ENCODE measurements at places on chromosomes 6 and 20. TPM values are rescaled to one million over a fixed set of nuclear protein-coding genes. Genes with fewer than 3 reads are reported as not detected.

HUS1B gene
- not detected for total RNA-seq

- DNase-seq: no peak
Observed at GRCh38 chr20:18191306-18191705, 53.6 kb downstream of the KAT14 start.

DNA sequence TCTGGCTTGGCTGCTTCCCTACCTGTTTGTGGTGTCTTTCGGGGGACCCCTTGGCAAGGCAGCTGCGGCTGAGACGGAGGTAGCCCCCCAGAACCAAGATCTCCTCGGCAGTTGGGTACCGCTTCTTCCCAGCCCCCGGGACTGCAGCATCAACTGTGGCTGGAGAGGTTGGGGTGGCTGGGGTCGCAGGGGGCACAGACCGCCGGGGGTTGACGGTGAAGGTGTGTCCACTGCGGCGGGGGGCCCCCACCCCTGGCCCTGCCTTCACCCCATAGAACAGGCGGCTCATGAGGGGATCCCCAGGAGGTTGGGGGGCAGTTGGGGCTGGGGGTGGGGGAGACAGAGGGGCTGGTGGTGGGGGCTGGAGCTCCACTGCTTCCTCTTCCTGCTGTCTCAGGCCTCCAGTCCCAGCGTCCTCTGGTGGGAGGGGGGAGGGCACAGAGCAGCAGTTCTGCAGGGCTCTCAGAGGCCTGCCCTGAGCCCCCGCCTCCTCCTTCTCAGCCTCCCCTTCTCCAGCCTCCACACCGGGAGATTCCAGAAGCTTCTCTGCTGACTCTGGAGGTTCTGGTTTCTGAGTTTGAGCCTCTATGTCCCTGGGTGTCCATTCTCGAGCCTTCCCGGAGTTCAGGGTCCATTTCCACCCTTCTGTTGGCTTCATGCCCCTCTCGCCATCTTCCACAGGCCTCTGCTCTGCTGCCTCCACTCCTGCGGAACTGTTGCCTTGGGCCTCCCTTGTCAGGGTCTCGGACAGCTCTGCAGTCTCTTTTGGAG, 1.9 kb downstream of the PPP1R18 start:
- DNase-seq: peak; percentile 61

DNA sequence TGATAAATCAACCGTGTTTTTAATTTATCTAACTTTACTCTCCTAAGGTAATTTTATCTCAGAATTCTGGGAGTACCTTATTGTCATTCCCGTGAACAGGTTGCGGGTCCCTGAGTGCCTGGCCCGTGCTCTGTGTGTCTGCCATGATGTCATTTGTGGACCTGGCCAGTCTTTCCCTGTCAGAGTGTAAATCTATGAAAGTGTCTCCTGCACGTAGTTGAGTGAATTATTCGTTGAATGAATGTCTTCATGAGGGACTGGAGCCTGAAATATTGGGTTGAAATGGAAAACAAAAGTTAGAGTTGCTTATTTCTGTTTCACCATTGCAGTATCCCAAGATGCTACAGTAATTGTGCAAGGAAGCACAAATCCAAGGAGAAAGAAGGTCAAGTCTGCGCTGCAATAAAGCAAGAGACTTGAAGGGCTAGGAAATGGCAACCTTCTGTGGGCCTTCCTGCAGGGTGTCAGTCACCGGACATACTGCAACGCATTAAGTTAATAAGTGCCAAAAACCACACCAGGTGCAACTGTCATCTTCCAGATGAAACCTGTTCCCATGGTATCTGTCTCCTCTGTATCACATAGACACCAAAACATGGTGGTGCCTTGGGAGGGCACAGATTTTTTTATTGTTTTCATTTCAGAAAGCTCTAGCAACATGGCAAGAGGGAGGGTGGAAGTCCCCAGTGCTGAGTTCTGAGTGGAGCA, 135.5 kb downstream of the ZDHHC14 start:
- no peak for DNase-seq

DNA sequence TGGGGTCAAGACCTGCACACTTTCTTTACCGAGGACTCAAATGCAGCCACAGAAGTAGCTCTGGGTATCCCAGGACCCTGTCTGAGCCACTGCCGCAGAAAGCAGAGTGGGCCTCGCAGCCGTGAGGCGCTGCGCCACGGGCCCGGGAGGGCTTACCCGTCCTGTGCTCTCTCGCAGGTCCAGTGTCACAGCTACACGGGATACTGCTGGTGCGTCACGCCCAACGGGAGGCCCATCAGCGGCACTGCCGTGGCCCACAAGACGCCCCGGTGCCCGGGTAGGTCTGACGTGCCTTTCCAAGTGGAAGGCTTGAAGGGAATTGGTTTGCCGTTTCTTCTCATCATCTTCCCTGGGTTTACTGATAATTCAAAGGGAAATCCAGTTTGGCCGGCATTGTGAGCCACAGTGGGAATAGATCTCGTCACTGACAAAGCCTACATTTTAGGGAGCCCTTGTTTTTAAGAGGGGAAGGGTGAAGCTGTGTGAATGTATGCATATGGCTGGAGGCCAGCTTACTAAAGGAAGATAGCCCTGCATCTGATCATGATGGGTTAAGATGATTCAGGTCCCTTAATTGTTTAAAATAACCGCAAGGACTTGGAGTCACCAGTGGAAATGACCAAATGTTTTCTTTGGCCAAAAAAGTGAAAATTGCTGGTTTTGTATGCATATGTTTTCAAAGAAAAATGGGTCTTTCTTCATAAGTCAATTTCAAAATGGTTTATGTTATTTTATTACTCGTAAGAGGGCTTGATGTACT, 86.6 kb downstream of the SMOC2 start:
- DNase-seq: no peak

- no peak for DNase-seq
Observed at GRCh38 chr6:74479960-74480359, 725.9 kb downstream of the COL12A1 start.

GRCh38 chr20:52945268-52945667, 26.9 kb upstream of the TSHZ2 start:
- DNase-seq: no peak

DNA sequence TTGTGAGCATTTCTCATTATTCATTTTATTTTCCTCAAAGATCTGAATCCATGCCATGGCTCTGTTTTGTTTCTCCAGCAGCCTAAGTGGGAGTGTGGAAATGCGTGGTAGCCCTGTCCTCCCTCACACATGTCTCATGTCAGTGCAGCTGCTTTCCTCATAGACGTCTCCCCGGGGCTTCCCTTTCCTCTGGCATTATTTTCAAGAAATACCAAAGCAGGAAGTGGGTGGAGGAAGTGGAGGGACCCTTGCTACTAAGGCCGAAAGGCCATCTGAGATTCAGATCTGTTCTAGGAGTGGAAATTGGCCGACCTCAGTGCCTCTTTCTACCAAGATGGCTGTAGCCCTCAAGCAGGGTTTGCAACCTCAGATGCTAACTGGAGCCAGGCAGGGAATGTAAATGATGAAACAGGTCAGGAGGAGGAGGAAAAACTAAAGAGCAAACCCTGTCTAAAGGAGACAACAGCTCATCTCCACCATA, 420.9 kb upstream of the PLCB4 start:
- DNase-seq: peak; percentile 35

ALDH8A1 gene
- total RNA-seq: 0.08 TPM

- DNase-seq: no peak
Observed at GRCh38 chr6:79373880-79374279, 139.4 kb upstream of the HMGN3 start.

- peak; percentile 78 for DNase-seq
Observed at GRCh38 chr20:45293041-45294002, 13.3 kb upstream of the RBPJL start.

NOP56 gene
- 47.3 TPM for total RNA-seq

F13A1 gene
- total RNA-seq: 93.1 TPM

POLH gene
- total RNA-seq: 7.9 TPM

DNA sequence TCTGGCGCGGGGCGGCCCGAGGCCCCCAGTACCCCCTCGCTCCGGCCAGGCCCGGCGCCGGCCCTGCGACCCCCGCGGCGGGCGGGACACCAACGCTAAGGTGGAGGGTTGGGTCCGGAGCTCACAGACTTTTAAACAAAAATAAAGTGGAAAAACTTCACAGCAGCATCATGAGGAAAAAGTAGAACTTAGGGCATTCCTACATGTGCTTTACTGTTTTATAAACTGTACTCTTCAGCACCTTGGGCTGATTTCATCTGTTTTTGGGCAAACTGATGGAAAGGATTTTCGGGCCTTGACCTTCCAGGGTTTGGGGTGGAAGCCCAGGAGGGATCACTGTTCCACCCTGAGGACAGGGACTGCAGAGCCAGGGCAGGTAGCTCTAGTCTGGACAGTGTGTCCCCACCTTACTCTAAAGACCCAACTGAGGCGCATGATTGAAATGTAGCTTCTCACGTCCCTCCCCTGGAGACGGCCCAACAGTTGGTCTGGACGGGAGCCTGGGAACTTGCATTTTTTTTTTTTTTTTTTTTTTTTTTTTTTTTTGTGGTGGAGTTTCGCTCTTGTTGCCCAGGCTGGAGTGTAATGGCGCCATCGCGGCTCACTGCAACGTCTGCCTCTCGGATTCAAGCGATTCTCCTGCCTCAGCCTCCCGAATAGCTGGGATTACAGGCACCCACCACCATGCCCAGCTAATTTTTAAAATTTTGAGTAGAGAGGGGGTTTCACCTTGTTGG, 740 bp downstream of the NELFCD start:
- DNase-seq: no peak

DNA sequence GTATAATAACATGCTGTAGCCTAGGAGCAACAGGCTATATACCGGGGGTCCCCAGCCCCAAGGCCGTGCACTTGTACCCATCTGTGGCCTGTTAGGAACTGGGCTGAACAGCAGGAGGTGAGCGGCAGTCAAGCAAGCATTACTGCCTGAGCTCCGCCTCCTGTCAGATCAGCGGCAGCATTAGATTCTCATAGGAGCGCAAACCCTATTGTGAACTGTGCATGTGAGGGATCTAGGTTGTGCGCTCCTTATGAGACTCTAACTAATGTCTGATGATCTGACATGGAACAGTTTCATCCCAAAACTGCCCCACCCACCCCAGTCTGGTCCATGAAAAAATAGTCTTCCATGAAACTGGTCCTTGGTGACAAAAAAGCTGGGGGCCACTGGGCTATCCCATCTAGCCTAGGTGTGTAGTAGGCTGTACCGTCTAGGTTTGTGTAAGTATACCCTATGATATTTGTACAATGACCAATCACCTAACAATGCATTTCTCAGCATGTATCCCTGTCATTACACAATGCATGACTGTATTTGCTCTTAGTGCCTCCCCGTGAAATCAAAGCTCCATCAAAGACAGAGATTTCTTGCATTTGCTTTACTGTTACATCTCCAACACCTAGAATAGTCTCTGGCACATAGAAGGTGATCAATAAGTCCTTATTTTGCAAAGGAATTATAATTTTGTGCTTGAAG, 30.8 kb downstream of the NHSL1 start:
- no peak for DNase-seq

GRCh38 chr20:36497856-36498255, 43.5 kb upstream of the MYL9 start:
- DNase-seq: peak; percentile 36

DNA sequence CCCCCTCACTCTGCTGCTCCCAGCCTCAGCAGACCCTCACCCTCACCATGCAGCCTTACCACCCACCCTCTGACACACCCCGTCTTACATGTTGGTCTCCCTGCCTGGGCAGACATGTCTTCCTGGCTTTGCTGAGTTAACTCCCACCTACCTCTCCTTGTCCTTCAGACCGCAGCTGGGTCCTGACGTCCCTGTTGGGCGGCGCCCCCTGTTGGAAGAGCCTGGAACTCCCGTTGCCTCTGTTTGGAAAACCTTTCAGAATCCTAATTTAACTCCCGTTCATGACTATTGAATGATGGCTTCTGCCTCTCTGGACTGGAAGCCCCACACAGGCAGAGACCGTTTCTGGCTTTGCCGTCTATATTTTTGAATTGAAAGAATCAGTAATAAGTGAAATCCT, 245.1 kb downstream of the MYLK4 start:
- DNase-seq: no peak

DNA sequence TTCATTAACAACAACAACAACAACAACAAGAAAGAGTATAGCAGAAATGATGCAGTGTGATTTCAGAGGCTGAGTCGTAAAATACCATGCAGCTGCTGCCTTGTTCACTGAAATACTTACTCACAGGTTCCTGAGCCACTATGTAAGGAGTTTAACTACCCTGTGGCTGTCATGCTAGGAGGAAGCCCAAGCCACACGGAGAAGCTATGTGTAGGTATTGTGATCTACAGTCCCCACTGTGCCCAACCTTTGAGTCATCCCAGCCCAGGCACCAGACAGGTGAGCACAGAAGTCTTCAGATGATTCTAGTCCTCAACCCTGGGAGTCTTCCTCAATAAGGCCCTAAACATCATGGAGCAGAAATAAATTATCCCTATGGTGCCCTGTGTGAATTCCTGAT, 14.6 kb upstream of the RALY start:
- DNase-seq: no peak

Measured in left ventricle myocardium inferior (tissue), 1 donor.